GM20000 (cell line): ENCODE measurements at places on chromosomes 13 and 19.

GRCh38 chr19:30428092-30428680 lies 56.0 kb downstream of the ZNF536 start:
- no peak for DNase-seq

GRCh38 chr19:29088761-29089160 lies 124.2 kb downstream of the UQCRFS1 start:
- DNase-seq: no peak

- peak; percentile 35 for DNase-seq
Observed at GRCh38 chr13:31038834-31039552, 106.5 kb downstream of the TEX26 start.

DNA sequence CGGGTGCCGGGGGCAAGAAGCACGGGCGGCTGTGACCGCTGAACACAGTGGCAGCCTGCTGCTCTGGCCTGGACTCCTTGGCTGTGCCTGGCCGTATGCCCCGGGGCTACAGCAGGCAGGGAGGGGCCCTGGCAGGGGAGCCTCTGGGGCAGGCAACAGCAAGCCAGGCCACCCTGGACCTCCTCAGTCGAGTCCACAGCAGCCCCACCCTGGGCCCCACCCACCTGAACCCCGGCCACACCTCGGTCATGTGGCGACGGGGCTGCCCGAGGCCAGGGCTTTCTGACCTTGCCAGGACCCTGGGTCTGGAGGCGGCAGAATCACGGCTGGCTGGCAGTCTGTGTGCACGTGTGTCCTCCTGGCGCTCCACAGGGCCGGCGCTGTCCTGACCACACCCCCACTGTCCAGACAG lies 8.7 kb downstream of the CILP2 start:
- no peak for DNase-seq

DNA sequence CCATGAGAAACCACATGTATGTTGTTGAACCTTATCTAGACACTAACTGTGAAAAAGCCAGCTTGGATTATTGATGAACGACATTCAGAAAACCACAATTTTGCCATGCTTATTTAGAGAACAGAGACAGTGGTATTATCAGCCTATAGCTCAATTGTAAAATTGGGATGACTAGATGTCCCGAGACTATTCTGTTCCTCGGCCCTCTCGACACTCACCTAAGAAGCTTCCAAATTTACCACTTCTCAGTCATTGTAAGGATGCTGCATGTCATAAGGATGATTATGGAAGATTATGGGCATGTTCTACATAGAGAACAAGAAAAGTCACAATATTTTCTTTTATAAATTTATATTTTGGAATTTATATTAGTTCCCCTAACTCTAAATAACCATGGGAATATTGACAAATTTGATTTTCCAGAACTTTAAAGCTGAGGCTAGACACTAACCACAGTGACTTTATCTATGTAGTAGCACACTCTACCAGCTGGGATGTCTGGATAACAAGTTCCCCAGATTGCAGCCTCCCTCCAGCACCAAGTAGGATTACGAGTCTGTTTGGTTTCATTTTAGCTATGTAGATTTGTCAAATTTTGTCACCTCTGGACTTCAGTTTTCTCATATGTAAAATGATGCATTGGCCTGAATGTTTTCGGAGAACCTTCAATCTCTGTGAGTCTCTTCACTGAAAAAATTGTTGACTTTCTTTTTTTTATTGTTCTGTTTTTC lies 513.6 kb downstream of the IRS2 start:
- DNase-seq: no peak

DNA sequence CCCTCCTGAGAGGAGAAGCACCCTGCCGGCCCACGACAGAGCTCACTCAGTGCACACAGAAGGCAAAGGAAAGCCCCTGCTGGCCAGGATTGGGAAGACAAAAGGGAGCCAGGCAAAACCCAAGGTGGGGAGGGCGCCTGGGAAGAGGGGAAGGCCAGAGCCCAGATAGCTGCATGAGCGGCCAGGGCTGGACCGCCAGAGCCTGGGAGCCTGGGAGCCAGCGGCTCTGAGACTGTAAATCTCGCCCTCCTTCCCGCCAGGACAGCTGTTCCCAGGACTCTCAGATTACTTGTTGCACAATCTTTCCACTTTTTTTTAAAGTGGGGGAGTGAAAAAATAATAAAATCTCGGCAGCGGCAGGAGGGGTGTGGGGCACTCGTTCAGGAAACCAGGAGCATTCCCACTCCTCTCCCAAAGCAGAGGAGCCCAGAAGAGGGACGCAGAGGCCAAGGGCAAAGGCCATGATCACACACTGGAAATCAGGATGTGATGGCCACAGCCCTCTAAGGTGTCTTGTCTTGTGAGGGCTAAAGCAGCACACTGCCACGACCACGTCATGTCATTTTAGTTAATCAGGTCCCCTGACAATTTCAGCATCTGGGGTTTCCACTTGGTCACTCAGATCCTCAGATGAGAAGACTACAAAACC lies 19.6 kb upstream of the EPHX3 start:
- no peak for DNase-seq

GRCh38 chr13:50406831-50407230 lies 391.6 kb downstream of the KCNRG start:
- DNase-seq: no peak

- no peak for DNase-seq
Observed at GRCh38 chr13:36788276-36788675, 30.7 kb upstream of the RFXAP start.

DNA sequence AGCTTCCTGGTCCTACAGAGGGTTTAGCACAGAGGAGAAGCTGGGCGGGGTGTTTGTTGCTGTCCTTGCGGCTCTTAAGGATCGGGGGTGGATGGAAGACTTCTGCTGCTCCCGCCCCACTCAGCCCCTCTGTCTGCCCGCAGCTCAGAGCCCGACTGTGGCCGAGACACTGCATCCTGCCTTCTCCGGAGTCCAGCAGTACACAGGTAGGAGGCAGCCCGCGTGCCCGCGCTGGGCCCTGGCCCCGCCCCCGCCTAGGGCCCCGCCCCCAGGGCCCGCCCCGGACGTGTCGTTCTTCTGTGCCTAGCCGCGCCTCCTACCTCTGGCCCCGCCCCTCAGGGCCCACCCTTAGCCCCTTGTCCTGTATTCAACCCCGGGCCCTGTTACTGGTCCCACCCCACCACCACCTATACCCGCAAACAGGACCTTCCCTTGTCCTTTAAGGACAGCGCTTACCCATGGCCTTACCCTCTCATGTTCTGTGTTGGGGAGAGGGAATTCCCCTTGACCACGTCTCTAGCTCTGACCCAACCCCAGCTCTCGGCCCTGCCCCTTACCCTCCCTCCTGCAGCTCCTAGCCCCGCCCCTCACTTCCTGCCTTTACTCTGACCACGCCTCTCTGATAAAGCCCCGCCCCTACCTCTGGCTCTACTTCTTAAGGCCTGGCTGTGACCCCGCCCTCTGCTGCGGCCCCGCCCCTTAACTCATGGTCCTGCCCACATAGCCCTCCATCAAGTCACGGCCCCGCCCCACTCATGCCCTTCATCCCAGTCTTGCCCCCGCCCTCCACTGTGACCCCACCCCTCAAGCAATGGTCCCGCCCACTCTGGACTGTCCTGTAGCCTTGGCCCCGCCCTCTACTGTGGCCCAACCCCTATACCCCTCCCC lies 60.5 kb downstream of the CELF5 start:
- peak; percentile 84 for DNase-seq
